ENCODE measurements at places on chromosomes 5 and 9. TPM values are rescaled to one million over a fixed set of nuclear protein-coding genes. Genes with fewer than 3 reads are reported as not detected.

CBY3 gene
- 0.29 TPM for total RNA-seq

SGCD gene
- total RNA-seq, result 0.88 TPM

SLC36A2 gene
- total RNA-seq, result not detected

C9orf152 gene
- total RNA-seq, result not detected

LCN15 gene
- not detected for total RNA-seq

GBGT1 gene
- total RNA-seq, result 10.3 TPM

NR5A1 gene
- total RNA-seq, result not detected

GMCL2 gene
- not detected for total RNA-seq

ZFP62 gene
- 9.0 TPM for total RNA-seq

C5orf52 gene
- not detected for total RNA-seq

DBN1 gene
- 151 TPM for total RNA-seq

NR6A1 gene
- total RNA-seq, result 0.66 TPM

CA9 gene
- not detected for total RNA-seq

TXNDC8 gene
- total RNA-seq, result not detected

Data from placental pericyte (primary cell).